ENCODE measurements at places on chromosomes 7 and 10. TPM values are rescaled to one million over a fixed set of nuclear protein-coding genes. Genes with fewer than 3 reads are reported as not detected.
A peak's percentile ranks its signal among the peaks of the same experiment; 100 is the strongest.

GRCh38 chr10:57952741-57953140 lies 315.0 kb downstream of the IPMK start:
- no peak for DNase-seq

DNA sequence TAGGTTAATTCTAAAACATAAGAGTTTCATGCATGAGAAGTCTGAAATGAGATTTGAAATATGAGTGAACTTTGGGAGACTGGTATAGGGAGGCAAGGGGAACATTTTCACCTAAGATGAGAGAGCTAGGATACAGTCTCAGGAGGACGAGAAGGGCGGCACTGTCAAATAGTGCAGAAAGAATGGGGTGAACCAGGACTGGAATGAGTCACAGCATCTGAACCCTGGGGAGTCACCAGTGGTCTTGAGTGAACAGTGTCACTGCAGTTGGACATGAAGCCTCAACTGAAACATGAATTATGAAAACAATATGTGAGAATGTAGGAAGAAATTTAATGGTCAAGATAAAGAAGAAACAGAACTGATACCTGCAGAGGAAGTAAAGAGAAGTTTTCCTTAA lies 33.8 kb downstream of the GNG11 start:
- DNase-seq = no peak

DNA sequence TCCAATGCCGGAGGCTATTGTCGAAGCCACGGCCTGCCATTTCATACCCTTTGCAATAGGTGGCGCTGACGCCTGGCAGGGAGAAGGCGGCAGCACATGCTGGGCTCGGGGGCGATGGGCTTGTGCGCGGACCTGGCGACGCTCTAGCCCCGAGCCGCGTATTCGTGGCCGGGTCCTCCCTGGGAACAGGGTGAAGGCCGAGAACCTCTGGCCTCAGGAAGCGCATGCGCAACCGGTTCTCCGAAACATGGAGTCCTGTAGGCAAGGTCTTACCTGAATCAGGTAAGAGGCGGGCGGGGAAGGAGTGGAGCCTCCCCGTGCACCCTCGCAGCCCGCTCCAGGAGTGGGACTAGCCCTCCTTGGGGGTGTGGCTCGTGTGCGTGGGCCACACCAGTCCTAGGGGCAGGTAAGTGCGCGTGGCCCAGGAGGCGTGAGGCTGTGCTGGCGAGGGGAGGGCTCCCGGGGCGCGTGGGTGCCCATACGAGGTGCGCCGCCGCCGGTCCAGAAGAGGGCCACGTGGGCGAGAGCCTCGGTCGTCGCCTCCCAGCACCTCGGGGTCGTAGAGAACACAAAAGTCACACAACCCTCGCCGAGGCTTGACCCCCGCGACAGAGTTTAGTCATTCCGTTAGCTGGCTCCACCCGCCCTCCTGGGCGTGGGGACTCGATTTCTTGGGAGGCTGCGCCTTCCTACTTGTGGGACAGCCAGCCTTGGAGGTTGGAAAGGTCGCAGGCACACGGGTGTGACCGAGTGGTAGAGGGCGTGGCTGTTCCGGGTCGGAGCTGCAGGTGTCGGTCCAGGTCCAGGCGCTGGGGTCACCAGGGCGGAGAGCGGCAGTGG lies 5.6 kb upstream of the MEST start:
- DNase-seq = peak; percentile 70

GRCh38 chr10:49647554-49647953 lies 31.9 kb upstream of the C10orf53 start:
- no peak for DNase-seq

Gene SMKR1
- total RNA-seq = 1.4 TPM

Gene HYAL4
- total RNA-seq = not detected

- no peak for DNase-seq
Observed at GRCh38 chr7:15863951-15864625, 177.6 kb upstream of the MEOX2 start.

Gene SYT15B
- 0.05 TPM for total RNA-seq

Gene CHAT
- not detected for total RNA-seq

Gene GLUD1
- 138 TPM for total RNA-seq

Gene NCF1
- not detected for total RNA-seq

- DNase-seq = no peak
Observed at GRCh38 chr10:26468291-26468690, 30.1 kb downstream of the APBB1IP start.

- DNase-seq = no peak
Observed at GRCh38 chr10:124989526-124989925, 47.6 kb downstream of the ZRANB1 start.

- no peak for DNase-seq
Observed at GRCh38 chr10:58981846-58982245, 194.6 kb upstream of the PHYHIPL start.

DNA sequence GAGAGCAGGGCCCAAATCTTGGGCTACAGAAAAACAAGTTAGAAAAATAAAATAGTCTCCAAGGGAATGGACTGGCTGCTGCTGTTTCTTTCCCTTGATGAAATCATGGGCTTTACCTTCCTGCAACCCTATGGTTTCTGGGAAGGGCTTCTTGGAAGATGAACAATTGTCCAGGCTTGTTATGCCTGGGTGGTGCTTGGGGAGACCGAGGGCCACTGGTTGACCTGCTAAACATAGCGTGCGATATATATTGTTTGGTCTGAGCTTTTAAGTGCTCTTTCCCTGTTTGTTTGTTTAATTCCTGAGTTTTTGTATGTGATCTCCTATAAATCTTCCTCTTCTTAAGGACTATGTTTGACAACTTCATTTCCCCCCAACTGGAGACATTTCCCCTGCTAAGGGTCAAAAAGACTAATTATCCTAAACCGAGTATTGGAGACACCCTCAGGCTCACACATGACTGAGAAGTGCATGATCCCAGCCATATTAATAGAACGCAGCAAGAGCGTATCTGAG lies 37.9 kb downstream of the SLC25A28 start:
- no peak for DNase-seq

DNA sequence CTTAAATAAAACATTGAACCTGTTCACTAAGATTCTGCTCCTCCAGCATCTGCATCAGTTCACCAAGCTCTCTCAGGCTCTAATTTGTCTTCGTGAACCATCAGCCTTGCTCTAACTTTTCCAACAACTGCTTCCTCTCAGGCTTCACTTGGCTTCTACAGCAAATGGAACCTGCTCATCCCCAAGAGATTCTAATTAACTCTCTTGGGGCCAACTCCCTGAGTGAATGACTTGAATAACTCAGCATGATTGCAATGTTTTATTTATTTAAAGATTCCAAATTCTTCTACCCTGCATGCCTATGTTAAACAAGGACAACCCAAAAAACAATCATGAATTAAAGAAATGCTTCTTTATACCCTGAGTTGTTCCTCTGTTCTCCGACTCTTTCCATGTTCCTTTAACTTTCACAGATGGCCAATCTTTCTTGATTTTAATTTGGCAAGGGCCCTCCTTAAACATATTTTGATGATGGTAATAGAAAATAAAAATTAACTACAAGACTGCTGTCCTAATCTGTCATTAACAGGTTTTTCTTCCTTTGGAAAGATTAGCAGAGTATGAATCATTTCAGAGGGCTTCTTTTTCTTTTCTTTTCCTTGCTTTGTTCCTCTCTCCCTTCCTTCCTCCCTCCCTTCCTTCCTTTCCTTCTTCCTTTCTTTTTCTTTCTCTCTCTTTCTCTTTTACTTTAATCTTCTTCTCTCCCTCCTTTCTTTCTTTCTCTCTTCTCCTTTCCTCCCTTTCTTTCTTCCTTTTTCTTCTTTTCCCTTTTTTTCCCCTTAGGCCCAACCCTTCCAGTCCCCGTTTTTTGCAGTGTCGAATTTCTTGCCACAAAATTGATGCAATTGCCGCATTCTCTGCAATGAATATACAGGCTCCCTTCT lies 195.0 kb upstream of the RHOBTB1 start:
- no peak for DNase-seq

DNA sequence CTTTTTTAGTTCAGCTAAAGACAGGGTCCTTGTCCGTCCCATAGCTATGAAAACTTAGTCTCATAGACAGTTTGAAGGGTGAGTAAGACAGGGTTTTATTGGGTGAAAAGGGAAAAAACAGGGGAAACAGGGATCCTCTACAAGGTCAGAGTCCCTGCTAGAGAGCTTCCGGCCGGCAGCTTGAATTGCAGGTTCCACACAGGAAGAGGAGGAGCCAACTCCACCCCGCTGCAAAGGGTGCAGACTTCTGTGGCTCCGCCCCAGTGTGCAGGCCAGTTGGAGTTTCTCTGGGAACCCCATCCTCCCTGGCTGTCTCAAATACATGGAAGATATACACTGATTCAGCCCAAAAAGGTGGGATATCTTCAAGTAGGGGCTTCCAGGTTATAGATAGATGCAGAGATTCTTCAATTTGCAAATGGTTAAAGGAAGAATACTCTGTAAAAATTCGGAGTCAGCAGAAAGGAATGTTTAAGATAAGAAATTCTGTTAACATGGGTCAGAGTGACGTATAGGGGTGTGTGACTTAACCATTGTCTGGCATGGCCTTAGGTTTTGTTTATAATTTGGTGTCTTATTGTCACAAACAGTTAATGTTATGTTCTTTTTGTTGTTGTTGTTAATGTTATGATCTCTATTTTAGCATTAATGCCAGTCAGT lies 34.6 kb upstream of the HECW1 start:
- no peak for DNase-seq

DNA sequence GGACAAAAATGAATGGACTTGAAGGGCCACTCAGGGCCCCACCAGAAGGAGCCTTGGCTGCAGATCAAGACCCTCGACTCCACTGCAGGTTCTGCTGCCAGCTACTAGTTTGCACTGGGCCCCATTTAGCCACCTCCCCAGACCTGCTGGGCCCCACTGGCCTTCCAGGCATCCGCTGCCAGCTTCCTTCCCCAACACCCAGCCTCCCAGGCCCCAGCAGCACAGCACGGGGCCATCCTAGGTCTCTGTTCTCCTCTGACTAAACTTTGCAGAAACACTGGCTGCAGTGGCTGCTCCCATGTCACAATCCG lies 277.4 kb upstream of the KLF14 start:
- no peak for DNase-seq

DNA sequence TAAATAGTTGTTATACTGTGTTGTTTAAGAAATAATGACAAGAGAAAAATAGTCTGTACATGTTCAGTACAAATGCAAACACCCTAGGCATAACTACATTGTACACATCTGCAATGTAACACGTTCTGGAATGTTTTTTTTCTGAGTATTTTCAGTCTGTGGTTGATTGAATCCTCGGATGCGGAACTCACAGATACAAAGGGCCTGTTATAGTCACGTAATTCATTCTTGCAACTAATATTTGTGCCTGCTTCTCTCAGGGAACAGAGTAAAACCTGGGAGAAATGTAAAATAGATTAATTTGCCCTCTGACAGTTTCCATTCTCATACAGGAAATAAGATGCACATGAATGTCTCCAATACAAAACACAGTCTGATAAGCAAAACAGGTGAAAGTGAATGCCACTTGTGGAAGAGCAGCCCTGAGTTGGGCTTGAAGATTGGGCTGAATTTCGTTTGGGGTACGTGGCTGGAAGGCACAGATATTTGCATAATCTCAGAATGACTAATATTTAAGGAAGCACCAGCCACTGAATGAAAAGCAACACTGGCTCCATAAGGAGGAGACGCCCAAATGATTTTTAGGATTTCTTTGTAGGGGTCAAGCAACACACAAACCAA lies 19.1 kb downstream of the DENND2A start:
- DNase-seq = no peak

- DNase-seq = no peak
Observed at GRCh38 chr7:84610390-84610789, 415.8 kb upstream of the SEMA3A start.

Gene PAX4
- total RNA-seq = not detected

DNA sequence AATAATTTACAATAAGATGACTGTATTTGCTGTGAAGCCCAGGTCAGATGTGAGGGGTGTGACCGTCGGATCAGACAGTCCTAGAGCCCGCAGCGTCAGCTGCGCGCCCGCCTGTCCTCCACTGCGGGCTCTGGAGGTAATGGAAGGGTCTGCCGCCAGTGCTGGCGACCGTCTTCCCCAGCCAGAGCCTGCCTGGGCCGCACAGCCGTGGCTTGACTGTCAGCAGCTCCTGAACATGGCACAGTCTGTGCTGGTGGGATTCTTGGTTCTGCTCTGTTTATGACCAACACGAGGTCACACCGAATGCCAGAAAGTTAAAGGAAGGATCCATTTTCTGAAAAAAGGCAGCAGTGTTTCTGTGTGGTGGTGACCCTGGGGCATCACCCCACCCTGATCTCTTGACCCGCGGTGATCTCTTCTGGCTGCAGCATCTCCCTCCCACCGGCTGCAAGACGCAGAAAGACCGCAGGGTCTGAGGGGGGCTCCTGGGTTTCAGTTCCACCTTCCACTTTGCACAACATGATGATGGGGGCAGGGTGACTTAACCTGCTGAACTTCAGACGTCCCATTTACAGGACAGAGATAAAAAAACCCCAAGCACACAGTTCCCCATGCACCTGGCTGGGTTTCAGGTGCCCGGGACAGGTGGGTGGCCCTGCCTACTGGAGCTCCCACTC lies 103.7 kb downstream of the DNAJB6 start:
- DNase-seq = no peak

DNA sequence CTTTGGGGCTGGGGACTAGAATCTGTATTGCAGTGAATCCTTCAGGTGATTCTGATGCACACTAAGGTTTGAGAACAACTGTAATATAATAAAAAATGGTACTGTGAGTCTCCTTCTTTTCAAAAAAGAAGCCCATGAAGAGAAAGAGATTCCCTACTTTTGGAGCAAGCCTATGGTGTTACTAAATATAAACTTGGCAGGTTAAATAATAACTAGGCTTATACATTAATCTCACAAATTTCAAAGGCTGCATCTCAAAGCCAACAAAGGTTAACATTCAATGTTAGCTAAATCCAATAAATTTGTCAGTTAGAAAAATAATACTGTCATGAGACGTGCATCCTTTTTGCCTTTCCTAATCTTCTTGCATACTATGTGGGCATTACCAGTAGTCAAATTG lies 159.7 kb upstream of the LAMB4 start:
- DNase-seq = no peak

- DNase-seq = peak; percentile 36
Observed at GRCh38 chr7:23261843-23262452, 15.4 kb downstream of the GPNMB start.

GRCh38 chr7:80540836-80541235 lies 29.0 kb upstream of the GNAT3 start:
- DNase-seq = no peak

DNA sequence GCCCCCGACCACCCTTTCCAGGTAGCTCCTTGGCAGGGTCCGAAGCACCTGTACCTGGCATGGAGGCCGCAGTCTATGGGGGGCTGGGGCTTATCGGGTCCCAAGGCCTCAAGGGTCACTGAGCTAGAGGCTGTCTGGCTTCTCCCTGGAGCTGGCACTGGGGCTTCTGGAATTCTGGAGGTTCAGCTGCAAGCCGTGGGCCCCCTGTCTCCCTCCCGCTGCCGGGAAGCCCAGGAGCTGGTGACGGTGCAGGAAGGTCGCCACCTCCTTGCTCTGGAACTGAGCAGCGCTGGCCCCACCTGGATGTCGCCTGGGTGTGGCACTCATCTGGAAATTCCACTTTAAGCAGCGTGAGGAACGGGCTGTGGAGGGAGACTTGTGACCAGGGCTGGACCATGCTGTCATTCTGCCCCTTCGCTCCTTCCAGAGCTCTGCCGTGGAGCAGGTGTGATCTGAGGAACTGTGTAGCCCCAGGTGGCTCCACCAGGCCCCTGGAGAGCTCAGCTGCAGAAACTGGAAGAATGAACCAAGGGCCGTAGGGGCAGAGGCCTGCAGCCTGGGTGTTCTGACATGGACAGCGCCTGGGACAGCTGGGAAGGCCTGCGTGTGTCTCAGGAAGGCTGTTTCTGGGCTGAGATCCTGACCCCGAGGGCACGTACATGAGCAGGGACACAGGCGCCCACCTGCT lies 129.7 kb upstream of the PPP2R2D start:
- DNase-seq = no peak
